ENCODE measurements at places on chromosomes 2 and 18.

DNA sequence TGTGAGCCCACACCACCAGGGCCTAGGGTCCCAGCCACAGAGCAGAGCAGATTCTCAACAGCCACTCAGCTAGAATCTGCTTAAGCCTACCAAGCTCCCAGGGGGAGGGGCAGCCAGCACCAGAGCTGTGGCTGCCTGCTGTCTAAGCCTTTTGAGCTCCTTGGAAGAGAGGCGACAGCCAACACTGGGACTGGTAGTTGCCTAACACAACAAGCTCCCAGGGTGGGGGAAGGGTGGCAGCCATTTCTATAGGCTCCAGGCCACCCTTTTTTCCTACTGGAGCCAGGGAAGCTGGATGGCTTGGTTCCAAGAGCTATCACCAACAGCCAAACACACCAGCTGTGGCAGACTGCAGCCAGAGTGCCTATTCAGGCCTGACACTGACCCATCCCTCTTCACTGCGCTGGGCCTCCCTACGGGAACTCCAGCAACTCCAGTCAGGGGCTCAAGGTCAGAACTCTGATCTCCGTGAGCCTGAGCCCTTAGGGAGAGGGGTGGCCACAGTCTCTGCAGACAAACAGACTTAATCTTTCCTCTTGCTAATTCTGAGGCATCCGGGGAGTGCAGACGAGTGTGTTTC lies 1824.3 kb upstream of the CELF4 start:
- no peak for DNase-seq

DNA sequence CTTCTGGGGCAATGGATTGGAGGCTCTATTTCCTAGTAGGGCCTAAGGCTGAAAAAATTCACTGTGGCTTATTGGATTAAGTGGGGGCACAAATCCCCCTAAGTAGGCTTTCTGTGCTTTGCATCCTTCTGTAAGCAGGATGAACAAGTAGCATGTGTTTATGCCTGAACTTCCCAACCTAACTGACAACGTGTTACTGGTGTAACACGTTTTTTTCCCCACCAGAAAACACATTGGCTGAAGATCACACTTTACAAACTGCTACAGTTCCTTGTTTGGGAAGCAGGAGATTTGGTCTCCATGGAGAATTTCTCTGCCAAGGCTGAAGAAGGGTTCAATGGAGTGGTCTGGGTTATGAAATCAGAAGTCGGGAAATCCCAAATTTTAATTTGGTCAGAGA lies 7.2 kb upstream of the ITGA6 start:
- DNase-seq = no peak

- DNase-seq = no peak
Measured at GRCh38 chr18:10752382-10752781, 226.6 kb downstream of the NAPG start.

DNA sequence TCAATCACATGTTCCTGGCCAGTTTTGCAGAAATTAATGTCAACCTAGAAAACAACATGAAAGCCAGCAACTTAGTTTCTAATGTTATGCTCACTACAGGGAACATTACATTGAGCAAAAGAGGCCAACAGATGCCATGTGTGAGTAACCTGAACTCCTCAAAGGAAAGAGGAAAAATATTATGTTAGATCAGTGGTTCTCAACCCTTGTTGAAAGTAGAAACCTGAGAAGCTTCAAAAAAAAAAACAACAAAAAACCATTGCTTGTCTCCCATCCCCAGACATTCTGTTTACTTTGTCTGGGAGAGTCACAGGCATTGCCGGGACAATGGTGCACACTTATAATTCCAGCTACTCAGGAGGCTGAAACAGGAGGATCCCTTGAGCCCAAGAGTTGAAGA lies 57.7 kb downstream of the METTL4 start:
- no peak for DNase-seq

DNA sequence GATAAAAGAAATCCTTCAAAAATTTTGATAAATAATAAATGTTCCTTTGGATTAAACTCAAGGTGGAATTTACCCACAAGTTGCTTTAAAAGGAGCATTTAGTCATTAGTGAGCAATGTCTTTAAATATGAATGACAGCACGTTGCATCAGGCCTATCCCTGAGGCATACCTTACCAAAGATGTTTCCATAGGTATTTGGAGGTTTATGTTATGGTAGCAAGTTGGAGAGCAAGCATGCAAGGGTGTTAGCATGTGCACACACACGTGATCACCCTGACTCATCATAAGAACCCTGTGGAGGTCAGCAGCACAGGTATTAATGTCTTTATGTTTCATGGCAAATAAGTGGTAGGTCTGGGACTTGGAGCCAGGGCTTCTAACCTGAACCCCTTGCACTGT lies 159.9 kb downstream of the ACTR3 start:
- no peak for DNase-seq

GRCh38 chr2:235044501-235045271 lies 92.9 kb downstream of the SH3BP4 start:
- no peak for DNase-seq

DNA sequence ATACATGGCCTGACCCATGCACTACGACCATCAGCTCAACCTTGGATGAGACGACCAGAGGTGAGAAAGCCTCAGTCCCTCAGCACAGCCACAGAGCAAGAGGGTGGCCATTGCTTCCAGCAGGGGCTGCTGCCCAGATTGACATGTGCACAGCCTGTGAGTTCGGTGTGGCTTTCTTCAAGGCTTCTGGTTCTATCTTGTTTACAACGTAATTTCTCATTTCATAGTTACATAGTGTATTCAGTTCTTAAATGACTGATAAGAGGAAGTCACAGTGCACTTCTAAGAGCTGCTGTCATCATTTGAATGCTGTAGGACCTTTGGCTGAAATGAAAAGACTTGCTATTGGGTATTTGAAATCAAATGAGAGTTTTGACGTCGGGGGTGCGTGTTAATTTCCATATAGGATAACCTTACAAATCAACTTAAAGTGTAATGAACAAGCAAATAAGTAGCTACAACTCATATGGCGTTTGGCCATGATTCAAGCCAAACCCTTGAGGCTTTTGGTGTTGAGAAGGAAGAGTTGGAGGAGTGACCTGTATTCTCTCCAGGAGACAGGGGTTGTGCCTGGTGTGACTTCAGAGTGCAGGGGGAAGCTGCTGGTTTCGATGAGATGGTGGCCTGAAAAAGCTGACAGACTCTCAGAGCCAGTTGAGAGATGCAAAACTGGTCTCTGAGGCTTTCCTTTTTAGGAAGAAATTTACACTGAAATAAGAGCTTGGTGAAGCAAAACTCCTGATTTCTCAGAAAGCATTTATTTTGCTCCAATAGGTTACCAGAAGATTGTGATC lies 51.0 kb downstream of the TSHZ1 start:
- DNase-seq = no peak

- no peak for DNase-seq
Measured at GRCh38 chr2:237478979-237479378, 8.1 kb upstream of the MLPH start.

DNA sequence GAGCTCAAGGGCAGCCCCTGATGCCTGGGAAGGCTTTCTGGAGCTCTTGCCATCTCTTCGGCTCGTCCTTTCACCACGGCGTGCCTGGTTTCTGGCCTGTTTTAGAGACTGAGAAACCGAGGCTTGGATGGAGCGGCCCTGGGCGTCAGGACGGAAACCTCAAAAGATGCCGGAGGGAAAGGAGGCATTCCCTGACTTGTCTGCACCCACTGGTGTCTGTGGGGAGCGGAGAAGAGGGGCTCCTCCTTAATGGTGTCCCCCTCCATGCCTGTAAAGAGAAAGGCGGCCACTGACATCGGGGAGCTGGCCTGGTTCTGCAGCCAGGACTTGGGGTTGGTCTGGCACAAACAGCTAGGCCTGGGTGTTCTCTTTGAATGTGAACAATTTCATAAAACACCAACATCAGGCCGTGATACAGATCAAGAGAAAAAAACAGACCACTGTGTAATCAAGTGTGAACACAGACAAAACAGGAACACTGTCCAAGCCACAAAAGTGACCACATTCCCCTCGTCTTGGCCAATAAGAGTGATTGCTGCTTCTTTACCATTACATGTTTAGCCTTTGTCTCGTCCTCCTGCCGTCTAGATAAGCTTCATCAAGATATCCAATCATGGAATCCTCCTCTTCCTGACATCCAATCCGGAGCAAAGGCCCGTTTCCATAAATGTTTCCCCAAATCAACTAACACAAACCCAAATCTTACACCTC lies 633 bp upstream of the ILKAP start:
- DNase-seq = no peak

DNA sequence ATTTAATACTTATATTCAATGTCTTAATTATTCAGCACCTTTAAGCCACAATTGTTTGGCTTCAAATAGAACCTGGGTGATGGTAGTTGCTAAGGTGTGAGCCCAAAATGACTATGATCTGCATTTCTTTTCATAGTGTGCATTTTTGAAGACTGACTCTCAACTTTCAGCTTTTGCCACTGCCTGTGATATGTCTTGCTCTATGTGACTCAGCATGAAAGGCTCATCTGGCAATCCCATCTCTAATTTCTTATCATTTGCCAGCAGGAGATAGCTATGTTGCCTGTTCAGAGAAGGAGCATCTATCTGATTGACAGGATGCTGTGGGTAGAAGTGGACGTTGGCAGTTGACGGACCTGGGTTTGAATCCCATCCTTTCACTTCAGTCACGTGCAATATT lies 34.5 kb upstream of the CCDC93 start:
- no peak for DNase-seq

GRCh38 chr18:21105936-21106335 lies 5.7 kb downstream of the ROCK1 start:
- DNase-seq = no peak

DNA sequence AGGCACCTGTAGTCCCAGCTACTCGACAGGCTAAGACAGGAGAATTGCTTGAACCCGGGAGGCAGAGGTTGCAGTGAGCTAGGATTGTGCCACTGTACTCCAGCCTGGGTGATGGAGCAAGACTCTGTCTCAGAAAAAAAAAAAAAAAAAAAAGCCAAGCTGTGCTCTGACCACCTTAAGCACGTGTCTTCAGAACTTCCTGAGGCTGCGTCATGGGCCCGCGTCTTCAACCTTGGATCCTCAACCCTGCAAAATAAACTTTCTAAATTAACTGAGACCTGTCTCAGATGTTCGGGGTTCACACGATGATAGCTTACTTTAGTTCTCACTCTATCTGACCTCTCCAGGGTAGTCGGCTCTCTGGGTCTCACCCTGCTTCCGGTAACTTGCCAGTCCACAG lies 65.8 kb upstream of the CABLES1 start:
- no peak for DNase-seq

DNA sequence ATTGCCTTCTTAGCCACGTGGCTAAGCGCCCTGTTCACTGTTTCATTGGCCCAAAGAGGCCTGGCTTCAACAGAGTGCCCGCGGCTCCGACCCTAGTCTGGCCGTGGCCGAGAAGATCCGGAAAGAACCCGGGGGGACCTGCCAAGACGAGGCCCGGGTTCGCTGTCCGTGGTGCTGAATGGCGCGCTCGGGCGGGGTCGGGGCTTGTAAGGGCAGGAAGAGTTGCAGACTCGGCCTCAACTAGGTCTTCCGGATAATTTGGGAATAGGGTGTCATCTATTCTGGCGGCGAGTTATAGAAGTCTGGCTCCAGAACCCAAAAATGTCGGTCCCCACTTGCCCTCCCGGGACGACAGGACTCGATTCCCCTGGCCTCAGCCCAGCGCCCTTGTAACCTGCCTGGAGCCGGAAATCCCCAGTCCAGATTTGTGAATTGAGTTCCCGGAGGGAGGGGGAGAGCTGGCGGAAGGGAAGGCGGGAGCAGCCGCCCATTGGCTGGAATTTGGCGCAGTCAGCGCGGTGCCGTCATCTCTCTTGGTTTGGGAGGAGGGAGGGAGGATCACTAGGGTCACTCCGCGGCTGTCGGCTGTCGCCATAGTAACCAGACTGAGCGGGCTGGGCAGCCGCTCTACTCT lies 3.5 kb downstream of the CDK5R2 start:
- no peak for DNase-seq

DNA sequence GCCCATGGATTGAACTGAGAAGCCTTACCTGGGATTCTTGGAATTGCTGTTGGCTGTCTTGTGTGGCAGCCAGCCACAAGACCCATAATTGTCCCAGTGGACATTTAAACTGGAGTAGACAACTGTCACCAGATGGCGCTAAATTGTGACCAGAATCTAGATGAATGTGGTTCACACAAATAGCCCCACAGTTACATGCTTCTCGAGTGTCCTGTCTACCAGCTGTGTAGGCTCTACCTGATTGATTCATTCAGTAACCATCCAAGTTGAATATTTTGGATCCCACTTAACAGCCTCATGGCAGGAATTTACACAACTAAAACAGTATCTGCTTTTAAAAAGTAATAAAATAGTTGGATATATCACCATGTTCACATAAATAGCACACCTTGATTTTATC lies 73.2 kb downstream of the MAP4K4 start:
- no peak for DNase-seq

GRCh38 chr2:15355386-15355785 lies 205.7 kb downstream of the NBAS start:
- no peak for DNase-seq

DNA sequence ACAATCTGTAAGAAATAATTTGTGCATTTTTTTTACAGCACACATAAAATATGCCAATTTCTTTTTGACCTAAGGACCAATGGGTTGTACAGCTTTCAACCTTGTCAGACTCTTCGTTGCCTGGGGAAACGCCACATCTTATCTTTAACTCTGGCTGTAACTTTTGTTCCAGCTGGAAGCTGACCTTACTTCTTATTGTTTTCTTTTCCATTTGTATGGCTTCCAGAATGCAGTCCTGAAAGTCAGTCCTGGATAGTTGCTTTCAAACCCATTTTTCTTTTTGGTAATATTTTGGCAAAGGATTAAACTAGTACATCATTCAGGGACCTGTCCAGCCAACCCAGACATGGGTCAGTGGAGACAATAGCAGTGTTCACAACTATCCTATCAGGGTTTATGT lies 686.5 kb upstream of the CDH2 start:
- DNase-seq = no peak

- DNase-seq = no peak
Measured at GRCh38 chr2:197368412-197368811, 57.8 kb upstream of the ANKRD44 start.
